ENCODE measurements at places on chromosomes 2 and 18.

DNA sequence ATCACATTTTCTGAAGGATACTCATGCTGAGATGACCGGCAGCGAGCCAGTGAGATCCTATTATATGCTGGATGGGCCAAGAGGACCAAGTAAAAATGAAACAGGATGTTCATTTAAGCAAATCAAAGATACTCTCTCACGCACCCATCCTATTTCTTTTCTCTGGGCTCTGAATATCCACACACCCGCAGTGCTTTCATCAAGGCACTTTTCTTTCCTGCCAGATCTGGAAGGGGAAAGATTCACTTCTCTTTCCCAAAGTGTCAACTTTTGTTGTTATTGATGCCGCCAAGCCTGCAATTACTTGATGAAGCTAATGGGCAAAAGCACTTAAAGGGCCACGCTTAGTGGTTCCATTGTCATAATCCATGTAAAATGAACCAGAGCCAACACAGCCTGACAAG, 191.9 kb upstream of the CHAC2 start:
- no peak for DNase-seq
- H3K27me3 ChIP-seq: no peaks in the 10 kb centered on the region
- H3K27ac ChIP-seq: no peak overlapping the region
- H3K4me1 ChIP-seq: no peaks in the 10 kb centered on the region
- no peaks in the 10 kb centered on the region for H3K36me3 ChIP-seq

DNA sequence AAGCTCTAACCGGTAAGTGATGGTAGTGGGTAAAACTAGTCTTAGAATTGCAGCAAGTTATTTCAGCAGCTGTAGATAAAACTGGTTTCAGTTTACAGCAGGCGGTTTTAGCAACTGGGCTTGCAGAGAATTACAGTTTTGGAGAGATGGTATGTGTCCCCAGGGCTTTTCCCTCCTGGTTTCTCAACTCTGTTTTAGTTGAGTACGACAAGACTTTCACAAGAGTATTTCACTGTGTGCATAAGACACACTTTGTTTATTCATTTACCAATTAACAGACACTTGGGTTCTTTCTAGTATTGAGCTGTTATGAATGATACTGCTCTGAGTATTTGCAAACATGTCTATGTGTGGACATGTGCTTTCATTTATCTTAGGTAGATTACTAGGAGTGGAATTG, 65.6 kb upstream of the RFX8 start:
- no peak overlapping the region for H3K27ac ChIP-seq
- H3K27me3 ChIP-seq: no peaks in the 10 kb centered on the region
- no peaks in the 10 kb centered on the region for H3K36me3 ChIP-seq
- H3K4me3 ChIP-seq: no peak overlapping the region

GRCh38 chr2:28348149-28348567, 44.5 kb upstream of the FOSL2 start:
- H3K27ac ChIP-seq: no peak overlapping the region
- no peaks in the 10 kb centered on the region for H3K4me1 ChIP-seq
- no peaks in the 10 kb centered on the region for H3K27me3 ChIP-seq
- H3K36me3 ChIP-seq: no peaks in the 10 kb centered on the region
- no peak for DNase-seq

DNA sequence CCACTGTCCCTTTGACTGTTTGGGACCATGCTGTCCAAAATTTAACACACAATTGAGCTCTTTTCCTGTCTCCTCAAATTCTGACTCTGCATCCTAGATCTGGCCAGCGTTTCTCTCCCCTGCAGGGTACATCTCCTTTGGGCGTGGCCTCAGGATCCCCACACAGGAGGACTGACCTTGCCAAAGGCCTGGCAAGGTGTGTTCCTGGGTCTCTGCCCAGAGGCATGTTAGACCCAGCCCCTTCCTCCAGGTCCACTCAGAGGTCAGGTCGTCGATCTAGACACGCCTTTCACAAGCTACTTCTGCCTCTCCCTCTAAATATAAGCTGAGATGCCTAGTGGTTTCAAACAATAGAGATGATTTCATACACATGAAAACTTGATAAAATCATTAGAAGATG, 45.4 kb upstream of the SMIM21 start:
- DNase-seq: no peak
- no peaks in the 10 kb centered on the region for H3K4me1 ChIP-seq
- H3K27ac ChIP-seq: no peak overlapping the region
- H3K27me3 ChIP-seq: no peaks in the 10 kb centered on the region
